ENCODE measurements at places on chromosomes 3 and 15.

DNA sequence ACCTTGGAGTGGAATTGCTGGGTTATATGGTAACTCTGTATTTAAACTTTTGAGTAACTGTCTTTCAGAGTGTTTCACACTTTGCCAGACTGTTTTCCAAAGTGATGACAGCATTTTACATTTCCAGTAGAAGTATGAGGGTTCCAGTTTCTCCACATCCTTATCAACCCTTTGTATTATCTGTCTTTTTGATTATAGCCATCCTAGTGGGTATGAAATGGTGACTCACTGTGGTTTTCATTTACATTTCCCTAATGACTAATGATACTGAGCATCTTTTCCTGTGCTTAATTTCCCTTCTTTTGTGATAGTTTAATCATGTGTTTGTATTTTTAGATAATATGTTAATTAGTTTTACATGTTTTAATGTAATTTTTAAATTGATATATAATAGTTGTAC is 138.1 kb upstream of the DAZL start:
- DNase-seq: no peak

DNA sequence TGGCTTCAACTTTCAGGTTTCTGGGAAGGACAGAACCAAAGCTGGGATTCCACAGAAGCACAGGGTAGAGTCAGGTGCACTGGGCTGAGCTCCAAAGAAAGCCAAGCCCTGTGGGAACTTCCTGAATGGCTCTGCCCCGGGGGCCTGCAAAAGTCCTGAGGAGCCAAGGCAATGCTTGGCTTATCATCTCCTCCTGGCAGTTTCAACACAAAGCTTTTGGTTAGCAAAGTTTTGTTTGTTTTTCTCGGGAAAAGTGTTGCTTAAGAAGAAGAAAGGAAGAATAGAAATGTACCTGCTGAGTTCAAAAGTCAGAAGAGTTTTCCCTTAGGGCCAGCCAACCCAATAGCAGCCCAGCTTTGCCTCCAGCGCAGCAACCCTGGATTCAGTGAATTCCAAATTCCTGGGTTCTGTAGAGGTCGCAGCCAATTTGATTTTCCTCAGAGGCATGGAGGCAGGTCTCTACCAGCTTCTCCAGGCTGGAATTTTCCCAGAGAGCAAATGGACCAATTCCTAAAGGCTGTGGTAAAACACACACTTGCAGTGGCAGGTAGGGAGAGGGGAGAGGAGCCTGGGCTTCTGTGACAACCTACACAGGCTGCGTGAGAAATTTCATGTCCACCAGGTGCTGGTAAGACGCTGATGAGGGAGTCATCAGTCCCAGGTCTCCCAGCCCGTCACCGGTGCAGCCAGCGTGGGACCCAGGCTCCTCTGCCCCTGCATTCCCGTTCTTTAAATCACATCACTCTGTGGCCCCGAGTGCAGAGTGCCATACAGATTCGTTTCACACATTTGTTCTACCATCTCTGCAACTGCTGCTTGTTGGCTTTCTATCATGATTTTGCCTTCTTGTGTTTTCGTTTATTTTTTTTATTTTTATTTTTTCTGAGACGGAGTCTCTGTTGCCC is 54.3 kb upstream of the SNRPA1 start:
- no peak for DNase-seq

DNA sequence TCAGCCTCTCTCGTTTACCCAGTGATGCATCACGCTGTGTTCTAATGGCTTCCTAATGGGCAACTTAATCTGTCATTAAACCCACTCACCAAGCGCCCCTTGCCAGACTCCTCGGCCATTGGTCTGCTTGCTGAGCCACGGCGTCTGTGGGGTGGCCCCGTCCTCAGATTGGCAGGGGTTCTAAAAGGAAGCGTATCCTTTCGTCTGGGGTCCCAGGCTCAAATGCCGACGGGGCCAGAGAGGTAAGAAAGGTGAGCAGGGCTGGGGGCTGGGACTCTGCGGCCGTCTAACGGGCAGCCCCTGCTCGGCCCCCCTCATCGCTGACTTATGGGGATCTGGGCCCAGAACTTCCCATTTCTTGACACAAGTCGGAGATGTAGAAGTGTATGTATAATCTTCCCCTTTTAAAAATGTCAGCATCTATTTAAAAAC is 315.1 kb upstream of the PROK2 start:
- no peak for DNase-seq

DNA sequence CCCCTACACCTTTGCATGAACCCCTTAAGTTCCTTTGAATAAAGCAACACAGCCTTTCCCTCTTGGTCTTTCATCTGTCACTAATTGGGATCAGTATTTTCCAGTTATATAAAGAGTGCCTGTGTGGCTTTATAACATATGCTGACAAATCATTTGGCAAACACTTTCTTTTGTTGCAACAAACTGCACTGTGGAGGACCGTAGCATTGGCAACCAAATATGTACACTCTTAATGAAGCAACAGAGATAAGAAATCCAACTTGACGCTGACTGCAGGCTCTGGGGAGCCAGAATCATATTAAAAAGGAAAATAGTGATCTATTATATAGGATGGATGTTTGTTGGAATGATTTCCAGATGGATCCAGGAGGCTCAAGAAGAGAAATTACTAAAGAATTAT is 120.1 kb upstream of the PRICKLE2 start:
- no peak for DNase-seq

- DNase-seq: no peak
Observed at GRCh38 chr3:53218131-53218530, 37.7 kb downstream of the TKT start.

DNA sequence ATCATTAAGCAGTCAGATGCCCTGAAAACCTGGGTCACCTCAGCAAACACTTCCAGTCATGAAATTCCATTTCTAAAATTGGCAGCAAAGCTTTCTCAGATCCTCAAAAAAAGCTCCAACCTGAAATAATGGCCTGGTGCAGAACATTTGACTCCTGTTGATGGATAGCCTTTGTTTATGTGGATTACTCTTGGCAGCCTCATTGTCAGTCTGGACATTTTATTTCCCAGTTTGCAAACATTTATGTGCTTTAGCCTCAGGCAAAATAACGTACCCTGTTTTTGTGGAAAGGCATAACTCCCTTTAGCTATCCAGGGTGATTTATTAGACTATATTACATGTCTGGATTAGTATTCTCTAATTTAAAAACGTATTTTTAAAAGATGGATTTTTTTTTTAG is 53.9 kb downstream of the PXYLP1 start:
- DNase-seq: no peak

GRCh38 chr3:36944641-36945270 is at the start of gene TRANK1:
TRANK1 (minus strand) TSS chr3:36945054; CDS start chr3:36944809, 245 bp downstream.
- DNase-seq: peak; percentile 64

DNA sequence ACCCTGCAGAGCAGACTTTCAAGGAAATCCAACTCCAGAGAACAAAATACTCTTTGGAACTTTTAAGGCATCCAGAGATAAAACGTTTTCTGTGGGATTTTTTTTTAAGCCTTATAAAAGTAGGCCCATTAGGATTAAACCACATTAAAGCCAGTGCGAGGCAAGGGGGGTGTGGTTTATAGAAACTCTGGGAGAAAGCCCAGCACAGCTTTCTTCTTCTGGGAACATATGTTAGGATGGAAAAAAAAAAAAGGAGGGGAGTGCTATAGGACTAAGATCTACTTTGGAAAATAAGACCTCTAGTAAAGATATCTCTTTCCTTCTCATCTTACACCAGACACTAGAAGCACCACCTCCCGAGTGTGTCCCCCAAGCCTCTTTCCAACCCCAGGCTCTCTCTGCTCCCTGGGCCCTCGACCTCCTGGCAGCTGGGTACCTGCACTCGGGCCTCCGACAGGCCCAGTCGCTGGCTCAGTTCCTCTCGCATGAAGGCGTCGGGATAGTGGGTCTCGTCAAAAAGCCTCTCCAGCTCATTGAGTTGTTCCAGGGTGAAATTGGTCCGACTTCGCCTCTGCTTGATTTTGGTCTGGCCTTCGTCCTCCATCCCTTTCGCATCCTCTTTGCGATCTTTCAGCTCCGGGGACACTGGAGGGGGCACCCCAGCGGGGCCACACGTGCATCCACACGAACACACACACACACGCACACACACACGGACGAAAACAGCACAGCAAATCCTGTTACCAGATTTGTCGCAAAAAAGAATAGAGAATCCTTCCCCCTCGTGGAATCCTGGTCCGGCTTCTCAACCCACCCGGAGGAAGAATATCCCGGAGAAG is 3.8 kb downstream of the SHOX2 start:
- DNase-seq: no peak

- DNase-seq: peak; percentile 26
Observed at GRCh38 chr15:81133782-81134461, at the start of gene CFAP161. CFAP161 (plus strand) TSS chr15:81134270; CDS start chr15:81134330, 60 bp downstream.

DNA sequence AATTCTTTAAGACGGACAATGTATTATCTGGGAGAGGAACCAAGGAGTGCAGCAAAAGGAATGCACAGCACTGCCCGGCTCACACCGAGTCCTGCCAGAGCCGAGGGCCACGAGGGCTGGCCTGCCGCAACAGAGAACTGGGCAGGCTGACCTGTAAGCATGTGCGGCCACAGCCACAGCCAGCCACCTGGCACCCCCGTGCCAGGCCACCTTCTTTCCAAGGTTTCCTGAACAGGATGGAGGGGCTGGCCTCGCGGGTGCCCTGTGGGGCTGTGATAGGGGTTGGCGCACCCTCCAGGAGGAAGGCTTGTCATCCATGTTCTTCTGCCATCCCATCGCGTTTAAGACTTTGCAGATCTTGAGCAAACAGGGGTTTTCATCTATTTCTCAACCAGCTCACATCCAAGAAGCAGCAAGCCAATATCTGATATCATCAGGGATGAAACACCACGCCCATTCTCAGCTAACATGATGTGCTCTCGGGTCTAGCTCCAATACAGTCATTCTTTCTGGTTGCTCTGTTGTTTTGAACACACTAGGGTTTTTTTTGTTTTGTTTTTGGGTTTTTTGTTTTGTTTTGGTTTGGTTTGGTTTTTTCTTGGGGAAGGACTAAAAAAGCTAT is 10.2 kb downstream of the CA12 start:
- no peak for DNase-seq

DNA sequence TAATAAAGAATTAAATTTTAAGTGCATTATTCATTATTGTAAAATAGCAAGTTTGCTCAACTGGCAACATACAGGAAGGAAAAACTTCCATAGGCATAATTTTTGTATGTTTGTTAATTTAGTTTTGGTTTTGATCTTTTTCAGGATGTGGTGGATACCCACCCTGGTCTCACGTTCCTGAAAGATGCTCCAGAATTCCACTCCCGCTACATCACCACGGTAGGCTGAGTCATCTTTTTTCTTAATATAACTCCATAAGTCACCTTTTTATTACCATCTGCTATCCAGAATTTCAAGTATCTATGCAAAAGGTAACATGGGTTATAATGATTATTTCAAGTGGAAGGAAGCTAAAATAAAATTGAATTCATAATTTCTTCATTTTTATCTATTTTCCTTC is 104.8 kb downstream of the PPP2R3A start:
- no peak for DNase-seq

DNA sequence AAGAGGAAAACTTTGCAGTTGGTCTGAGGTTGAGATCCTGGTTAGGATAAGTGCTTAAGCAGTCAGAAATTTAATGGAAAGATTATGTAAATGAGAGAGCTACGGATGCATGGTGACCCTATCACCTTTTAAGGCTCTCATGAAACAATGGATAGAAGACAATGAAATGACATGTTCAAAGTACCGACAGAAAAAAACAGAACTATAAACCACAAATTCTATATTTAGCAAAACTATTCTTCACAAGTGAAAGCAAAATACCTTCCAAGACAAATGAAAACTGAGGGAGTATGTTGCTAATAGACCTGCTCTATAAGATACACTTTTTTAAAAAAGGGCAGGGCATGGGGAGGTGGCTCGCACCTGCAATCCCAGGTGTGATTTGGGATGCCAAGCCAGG is 32.2 kb downstream of the DNAAF4 start:
- DNase-seq: no peak

DNA sequence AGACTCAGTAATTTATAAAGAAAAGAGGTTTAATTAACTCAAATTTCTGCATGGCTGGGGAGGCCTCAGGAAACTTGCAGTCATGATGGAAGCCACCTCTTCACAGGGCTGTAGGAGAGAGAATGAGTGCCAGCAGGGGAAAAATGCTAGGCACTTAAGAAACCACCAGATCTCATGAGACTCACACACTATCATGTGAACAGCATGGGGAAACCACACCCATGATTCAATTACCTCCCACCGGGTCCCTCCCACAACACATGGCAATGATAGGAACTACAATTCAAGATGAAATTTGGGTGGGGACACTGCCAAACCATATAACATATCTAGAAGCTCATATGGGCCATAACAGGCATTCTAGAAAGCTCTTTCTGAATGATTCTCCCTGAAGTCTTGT is 190.3 kb downstream of the WNT5A start:
- DNase-seq: no peak

GRCh38 chr3:69628951-69629350 is 110.3 kb upstream of the MITF start:
- no peak for DNase-seq

DNA sequence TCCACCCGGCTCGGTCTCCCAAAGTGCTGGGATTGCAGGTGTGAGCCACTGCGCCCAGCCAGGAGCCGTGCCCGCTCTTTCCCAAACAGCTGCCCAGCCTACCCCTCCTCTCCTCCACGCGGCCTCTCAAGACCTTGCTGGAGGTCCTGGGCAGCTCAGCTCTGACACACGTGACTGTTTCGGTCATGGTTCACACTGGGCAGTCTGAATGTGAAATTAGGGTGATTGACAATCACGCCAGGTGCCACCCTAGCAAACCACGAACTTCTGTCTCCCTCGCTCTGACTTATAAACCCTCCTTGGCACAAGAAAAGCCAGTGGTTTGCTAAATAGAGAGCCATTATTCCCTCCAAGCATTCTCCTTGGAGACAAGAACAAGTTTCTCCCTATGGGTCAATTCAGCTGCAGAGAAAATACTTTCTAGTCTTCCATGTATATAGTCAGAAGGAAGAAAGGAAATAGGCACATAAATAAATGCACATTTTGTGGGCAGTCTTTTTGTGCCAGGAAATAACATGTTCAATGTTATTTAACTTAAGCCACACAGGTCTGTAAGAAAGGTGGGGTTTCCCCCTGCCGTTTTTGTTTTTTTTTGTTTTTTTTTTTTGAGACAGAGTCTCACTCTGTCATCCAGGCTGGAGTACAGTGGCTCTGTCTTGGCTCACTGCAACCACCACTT is 121.9 kb upstream of the MEF2A start:
- no peak for DNase-seq

- no peak for DNase-seq
Observed at GRCh38 chr15:28033443-28033842, 65.7 kb downstream of the OCA2 start.

DNA sequence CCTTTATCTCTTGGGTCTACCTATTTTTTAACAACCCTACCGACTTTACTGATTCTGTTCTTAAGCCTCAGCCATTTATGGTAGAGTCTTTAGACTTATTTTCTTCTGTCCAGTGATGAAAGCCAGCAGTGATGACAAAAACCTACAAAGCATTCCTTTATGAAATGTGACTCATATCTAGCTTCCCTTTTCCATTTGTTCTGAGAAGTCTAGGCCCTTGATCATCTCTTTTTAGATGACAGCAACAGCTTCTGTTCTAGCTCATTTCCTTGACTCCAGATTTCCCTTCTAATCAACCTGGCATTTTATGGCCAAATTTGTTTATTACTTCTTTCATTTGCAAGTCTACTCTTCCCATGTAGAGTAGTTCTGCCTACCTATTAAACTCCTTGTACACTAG is 36.1 kb downstream of the CFAP44 start:
- no peak for DNase-seq
